ENCODE measurements at places on chromosomes 12 and 14.

DNA sequence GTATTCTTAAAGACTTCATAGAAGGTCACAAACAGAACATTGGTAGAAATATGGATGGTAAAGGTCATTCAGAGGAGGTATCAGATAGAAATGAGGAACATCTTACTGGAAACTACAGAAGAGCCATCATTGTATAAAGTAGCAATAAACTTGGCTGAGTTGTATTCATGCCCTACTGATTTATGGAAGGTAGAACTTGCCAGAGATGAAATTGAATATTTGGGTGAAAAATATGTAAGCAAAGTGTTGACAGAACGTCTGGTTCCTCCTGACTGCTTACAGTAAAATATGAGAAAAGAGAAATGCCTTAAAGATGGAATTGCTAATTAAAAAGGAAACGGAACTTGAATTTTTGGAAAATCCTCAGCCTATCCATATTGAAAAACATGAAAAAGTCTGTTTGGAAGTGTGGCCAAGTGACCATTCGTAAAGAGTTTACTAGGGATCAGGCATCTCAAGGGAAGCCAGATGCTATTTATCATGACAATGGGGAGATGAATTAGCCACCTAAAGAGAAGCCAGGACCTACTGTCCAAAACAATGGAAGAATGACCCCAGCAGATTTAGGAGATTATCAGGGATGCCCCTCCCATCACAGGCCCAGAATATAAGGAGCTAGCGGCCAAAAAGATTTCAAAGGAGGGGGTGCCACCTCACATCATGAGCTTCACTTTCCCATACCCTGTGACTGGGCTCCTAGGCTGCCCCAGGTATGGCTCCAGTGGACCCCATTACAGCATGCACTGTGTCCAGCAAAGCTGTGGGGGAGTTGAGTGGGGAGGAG, 189.3 kb downstream of the ITPR2 start:
- no peak for DNase-seq

DNA sequence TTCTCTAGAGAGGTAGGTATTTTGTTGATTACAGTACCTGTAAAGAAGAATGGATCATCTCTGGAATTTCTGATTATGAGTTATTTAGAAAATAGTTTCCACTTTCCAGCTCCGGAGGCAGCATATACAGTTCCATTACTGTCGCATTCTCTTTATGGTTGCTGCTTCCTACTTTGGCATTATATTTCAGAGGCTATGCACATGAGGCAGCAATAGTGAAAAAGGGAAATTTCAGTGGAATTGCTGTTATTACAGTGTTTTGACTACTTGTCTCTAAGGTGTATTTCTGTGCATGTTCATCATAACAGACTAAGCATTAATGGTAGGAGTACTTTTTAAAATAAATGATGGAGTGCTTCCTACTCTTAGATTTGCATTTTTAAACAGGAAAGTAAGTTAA, 10.2 kb downstream of the GNG2 start:
- no peak for DNase-seq

- DNase-seq: no peak
These were observed 210.8 kb downstream of the C12orf50 start for GRCh38 chr12:87818441-87818840.

DNA sequence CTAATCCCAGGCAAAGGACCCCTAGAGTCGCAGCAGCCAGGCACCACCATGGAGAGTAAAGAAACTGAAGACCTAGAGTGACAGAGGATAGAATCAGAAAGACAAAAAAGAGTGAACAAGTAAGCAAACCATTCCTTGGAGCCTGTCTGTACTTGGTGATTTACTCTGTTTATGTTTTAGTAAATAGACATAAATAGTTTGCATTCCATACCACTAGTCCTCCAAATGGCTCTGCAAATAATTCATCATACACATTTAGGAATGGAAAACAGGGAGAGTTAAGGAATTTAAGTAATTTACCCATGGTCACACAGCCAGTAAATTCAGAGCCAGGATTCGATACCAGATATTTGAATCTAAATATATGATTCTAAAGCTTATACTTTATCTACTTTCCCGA, 2.8 kb downstream of the OLR1 start:
- no peak for DNase-seq

- DNase-seq: no peak
These were observed 2.3 kb downstream of the OR6J1 start for GRCh38 chr14:22641846-22642245.

DNA sequence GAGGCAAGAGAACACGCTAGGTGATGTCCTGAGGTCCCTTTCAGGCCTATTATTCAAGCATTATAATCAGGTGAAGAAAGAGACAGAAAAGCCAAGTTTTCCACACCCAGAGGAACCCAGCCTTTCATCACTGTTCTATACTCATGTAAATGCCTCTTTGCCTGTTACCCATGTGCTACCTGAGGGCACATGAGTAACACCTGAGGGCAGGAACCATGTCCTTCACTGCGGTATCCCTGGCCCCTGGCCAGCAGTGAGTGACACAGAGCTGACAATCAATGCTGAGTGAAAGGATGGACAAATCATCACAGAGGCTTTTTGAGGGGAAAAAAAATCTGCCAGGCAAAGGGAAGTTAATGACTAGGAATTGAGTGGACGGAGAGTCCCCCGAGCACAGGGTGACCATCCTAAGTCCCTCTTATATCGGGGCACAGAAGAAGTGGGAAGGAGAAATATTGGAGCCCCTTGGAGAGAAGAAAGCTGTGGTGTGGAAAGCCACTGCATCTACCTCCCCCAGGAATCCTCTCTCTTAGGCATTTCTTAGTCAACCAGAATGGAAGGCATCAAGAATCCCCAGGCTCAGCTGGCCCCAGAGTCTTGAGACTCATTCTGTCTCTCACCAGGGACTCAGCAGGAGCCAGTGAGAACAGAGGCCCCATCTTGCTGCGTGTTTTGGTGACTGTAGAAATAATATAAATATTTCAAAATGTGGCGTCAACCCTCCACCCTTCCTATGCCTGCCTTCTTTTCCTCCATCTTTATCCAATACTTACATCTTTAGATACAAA, 212.9 kb downstream of the DPF3 start:
- DNase-seq: no peak

DNA sequence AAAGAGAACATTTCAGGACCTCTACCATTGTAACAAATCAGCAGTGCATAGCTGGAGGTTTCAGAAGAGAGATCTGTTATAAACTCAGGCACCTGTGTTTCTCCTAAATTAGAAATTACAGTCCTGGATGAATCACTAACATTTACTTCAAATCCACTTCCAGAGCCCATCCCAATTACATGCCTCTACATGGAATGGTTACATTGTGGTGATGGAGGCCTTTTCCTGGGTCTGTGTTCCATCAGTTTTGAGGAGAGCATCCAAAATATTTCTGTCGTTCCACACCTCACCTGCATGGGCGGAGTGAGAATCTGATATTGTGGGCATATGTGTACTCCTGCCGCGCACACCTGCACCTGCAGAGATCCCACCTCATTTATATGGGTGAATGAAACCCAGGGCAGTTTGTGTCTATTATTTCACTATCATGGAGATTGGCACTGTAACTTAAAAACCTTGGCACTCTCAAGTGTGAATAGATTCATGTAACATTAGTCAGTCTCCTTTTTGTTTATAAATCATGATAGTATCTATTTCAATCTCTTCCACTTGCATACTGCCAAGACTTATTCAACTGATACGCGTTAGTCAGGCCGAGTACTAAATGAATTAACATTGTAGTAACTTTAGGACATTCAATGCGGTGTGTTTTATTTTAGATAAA, 215.1 kb upstream of the FAR2 start:
- DNase-seq: no peak

GRCh38 chr14:70192915-70193314, 4.2 kb upstream of the SLC8A3 start:
- no peak for DNase-seq

- DNase-seq: peak; percentile 33
These were observed 3.0 kb downstream of the SETD1B start for GRCh38 chr12:121806546-121807423.

- DNase-seq: no peak
These were observed 10.5 kb upstream of the STAC3 start for GRCh38 chr12:57261428-57261865.

- DNase-seq: no peak
These were observed 33.3 kb downstream of the DHRS2 start for GRCh38 chr14:23669441-23669840.

DNA sequence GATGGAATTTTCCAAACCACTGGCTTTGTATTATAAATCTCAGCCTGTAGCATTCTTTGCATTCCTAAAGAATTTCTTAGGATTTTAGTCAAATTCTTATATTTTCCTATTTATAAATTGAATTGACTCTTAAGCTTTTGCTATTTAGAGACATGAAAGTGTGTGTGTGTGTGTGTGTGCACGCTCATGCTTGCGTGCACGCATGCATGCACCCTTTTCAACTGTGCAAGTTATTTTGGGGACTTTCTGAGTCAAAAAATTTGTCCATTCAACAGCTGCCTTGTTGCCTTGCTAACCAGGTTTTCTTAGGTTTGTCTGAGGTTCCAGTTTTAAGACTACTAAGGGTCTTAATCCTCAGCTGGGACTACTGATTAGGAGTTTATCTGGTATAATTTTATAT, 42.6 kb downstream of the GPATCH2L start:
- DNase-seq: no peak

DNA sequence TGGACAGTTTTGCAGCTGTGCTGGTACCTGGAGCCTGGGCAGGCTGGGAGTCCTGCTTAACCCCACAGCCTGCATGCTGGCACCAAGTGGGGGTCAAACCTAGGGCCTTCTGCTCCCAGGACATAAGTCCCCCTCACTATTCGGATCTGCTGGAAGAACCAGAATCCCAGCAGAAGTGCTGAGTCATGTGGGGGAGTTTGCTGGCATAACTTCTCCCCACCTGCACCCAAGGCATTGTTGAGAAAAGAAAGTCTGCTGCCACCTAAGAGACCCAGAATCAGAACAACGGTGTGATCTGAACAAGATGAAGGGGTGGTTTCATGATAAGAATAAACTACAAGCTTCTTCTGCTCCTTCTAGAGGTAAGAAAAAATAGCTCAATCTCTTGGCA, 102.7 kb downstream of the RBM19 start:
- no peak for DNase-seq

- DNase-seq: no peak
These were observed 10.0 kb downstream of the ITGA7 start for GRCh38 chr12:55697686-55698085.

- no peak for DNase-seq
These were observed 64.1 kb upstream of the JDP2 start for GRCh38 chr14:75363570-75364227.

DNA sequence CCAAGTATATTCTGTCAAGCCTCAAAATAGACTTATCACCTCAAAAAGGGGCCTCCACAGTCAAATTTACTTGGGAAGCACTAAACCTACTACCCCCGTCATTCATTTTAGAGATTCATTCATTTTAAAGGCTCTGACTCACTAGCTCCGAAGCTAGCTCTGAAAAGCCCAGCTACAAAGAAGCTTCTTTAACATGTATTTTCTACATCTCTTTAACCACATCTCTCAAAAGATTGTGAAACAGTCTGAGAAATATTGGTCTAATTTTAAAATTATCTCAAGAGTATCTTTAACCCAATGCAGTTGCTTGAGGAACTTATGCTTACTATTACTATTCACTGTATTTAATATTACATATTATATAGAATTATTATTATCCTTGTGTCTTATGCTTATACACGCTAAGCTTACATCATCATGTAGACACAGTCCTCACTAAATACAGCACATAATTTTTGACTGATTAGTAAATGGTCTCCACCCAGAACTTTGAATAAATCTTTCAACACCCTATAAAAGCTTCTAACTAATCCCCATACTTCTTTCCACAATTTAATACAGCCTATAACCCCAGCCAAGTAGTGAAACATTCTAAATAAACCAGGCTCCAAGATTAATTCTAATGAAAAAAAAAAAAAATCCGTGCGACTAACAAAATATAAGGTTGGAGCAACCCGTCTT, 7.8 kb downstream of the NT5DC3 start:
- DNase-seq: no peak

- no peak for DNase-seq
These were observed 519.7 kb upstream of the TBX3 start for GRCh38 chr12:115203701-115204100.

- no peak for DNase-seq
These were observed 23.3 kb upstream of the HMGA2 start for GRCh38 chr12:65800937-65801336.

DNA sequence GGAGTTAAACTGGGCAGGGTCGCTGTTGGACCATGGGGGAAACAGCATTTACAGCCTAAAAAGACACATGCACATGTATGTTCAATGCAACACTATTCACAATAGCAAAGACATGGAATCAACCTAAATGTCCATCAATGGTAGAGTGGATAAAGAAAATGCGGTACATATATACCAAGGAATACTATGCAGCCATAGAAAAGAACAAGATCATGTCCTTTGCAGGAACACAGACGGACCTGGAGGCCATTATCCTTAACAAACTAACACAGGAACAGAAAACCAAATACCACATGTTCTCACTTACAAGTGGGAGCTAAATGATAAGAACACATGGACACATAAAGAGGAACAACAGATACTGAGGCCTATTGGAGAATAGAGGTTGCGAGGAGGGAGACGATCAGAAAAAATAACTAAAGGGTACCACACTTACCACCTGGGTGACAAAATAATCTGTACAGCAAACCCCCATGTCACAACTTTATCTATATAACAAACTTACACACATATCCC, 25.0 kb upstream of the SRP54 start:
- no peak for DNase-seq

DNA sequence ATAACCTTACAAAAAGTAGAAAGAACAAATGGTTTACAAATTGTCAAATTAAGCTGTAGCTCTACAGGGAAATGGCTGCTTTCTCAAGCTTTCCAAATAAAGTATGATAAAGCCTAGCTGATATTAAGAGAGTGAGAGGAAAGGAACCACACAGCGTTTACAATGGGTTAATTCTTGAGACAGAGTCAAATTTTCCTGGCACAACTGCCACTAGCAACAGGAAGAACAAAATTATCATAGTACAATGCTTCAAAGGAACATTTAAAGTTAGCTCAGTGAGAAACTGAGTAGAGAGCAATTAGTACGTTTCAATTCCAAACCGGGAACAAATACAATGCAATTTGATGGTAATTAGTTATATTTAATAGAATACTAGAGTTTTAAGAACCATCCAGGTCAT, 116.0 kb downstream of the PPP1R12A start:
- DNase-seq: no peak

DNA sequence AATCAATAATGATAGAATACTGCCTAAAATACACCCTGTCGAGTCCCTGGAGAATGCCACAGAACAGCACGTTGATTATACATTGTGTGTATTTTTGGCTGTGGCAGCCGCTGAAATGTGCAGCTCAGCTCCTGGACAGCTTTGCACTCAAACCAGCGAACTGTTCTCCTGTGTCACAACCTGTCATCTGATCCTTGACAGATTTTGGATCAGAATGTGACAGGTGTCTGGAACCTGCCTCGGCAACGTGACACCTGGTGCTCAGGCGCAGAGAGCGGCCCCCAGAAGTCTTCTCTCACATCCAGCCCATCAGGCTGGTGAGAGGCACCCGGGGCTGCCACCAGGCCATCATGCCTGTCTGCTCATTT, 19.3 kb downstream of the MVK start:
- DNase-seq: no peak
